HS-27A (cell line): ENCODE measurements at places on chromosomes 13 and 19.

DNA sequence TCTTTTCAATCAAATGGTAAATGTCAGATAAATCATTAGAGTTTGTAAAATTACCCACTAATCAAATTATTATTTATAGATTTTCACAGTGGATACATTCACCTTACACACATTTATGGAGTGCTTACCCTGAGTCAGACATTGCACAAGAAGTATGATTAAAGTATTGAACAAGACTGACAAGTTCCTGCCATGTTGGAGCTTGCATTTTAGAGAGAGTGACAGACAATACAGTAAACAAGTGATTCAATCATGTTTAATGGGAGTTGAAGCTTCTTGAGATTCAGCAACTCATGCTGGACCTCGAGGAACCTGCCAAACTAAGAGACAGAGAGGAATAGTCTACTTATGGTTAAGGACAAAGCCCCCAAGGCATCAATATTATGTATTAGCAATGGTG is 487.8 kb downstream of the PCDH17 start:
- DNase-seq: no peak

DNA sequence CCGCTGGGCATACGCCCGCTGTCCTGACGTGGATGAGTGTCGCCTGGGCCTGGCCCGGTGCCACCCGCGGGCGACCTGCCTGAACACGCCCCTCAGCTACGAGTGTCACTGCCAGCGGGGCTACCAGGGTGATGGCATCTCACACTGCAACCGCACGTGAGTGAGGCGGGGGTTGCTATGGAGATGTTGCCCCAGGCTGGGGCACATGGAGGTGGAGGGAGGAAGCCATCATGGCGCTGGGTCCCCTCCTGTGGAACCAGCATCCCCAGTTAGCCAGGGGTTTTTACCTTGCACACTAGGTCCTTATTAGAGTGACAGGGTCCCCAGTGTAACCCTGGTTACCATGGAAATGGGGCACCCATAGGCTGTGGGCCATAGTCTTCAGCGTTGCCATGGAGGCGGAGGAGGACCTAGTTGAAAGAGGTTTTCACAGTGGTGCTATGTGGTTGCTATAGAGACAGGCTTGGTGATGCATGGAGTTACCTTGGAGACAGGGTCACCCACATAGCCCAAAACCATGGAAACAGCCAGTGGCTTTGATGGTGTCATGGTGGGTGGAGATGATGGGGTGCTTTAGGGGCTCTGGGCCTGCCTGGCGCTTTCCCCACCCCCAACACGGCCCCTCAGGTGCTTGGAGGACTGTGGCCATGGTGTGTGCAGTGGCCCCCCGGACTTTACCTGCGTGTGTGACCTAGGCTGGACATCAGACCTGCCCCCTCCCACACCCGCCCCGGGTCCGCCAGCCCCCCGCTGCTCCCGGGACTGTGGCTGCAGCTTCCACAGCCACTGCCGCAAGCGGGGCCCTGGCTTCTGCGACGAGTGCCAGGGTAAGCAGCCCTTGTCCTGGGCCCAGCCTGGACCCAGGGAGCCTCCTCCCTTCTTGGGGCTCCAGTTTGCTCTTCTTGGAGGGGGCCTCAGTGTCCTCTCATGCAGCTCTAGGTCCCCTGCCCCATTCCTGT is 27.1 kb downstream of the MEGF8 start:
- no peak for DNase-seq

- no peak for DNase-seq
These were observed 793.9 kb upstream of the PCDH20 start for GRCh38 chr13:62209529-62209928.

DNA sequence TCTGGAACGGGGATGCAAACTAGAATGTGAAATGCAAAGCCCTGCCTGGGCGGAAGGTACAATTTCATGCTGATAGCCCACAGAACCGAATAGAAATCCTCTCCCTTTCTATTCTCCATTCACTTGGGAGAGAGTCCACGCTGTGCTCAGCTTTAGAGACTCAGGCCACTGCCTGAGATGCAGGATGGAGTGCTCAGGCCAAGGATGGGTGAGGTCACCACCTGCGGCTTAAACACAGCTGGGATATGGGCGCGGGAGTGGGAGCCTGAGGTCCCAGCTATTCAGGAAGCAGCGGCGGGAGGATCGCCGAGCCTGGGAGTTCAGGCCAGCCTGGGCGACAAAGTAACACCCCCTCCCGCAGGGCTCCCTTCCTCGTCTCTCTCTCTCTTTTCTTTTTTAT is 446 bp upstream of the ZNF83 start:
- DNase-seq: no peak

GRCh38 chr13:19345158-19345557 is 163.5 kb upstream of the TUBA3C start:
- no peak for DNase-seq

- no peak for DNase-seq
These were observed 63.7 kb upstream of the WDFY2 start for GRCh38 chr13:51520524-51520923.

- peak; percentile 80 for DNase-seq
These were observed 2.2 kb upstream of the TSPAN16 start for GRCh38 chr19:11293433-11294389.

DNA sequence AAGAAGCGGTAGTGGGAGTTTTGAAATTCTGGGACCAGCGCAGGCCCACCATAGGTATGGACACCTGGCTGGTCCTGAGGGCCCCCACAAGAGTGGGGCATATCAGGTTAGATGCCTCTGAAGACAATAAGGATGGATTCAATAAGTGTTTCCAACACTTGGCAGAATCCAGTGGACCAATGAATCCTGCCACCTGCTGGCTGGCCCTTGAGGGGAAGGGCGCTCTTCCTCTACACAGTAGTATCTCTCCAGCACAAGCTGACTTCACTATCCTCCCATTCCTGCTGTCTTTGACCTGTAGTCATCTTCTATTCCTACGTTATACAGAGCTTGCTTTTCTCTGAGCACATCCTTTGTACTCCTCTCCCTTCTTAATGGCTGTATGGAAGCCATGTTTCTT is 199.7 kb upstream of the TSHZ3 start:
- DNase-seq: peak; percentile 3

GRCh38 chr13:40876020-40876738 is 86.8 kb downstream of the SLC25A15 start:
- DNase-seq: no peak

GRCh38 chr13:75271846-75272245 is 210.1 kb downstream of the TBC1D4 start:
- no peak for DNase-seq

- no peak for DNase-seq
These were observed 26.6 kb downstream of the CBY2 start for GRCh38 chr13:45728759-45729158.

GRCh38 chr13:31878955-31879354 is 139.6 kb downstream of the RXFP2 start:
- no peak for DNase-seq

- DNase-seq: no peak
These were observed 46.5 kb downstream of the LYL1 start for GRCh38 chr19:13056052-13056660.

GRCh38 chr13:20699715-20700114 is 3.8 kb upstream of the IL17D start:
- no peak for DNase-seq
